Stimulated activated CD4-positive, alpha-beta T cell treated with anti-CD3 and anti-CD28 coated beads, Interleukin-1b, Interleukin-23, amount 100 ng/mL, for 4 hours (primary cell): ENCODE measurements at places on chromosomes 2 and 18.

- no peak for DNase-seq
Observed at GRCh38 chr2:12259493-12259892, 457.2 kb upstream of the TRIB2 start.

DNA sequence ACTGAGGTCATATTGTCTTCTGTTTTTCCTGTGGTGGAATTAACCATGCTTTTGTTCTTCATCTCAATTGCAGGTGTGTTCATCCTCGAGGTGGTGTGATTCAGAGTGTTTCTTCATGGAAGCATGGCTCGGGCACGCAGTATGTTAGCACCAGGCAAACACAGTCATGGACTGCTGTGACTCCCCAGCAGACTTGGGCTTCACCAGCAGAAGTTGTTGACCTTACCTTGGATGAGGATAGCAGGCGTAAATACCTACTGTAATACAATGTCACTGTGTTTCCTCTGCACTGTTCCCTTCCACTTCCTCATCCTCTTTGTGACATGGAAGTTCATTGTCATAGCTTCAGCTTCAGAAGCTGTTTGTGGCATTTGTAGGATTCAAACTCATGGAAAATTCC, 158.7 kb downstream of the HAUS1 start:
- no peak for DNase-seq

DNA sequence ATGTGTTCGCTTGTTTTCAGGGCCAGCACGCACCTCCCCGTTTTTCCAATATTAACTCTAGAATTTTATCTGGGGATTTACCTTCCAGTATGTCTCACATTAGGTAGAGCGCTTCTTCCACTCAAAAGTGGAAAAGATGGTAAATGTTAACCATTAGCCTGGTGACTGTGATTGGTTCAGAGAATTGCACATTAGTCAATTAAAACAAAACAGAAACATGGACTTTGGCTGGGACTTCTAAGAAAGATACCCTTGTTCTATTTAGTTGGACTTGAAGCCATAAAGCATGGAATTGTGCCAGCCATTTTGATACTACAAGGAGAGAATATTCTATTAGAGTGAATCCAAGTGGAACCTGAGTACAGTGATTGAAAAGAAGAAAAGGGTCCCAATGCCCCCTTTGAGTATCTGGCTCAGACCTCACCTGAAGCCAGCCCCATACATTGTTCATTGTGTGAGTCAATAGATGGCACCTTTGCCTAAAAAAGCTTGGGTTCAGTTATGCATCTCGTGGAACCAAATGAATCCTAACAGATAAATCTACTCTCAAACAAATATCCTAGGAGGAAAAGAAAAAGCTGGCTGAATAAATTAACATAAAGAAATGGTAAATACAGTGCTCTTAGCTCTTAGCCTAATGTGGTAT, 354.3 kb downstream of the IRS1 start:
- no peak for DNase-seq

DNA sequence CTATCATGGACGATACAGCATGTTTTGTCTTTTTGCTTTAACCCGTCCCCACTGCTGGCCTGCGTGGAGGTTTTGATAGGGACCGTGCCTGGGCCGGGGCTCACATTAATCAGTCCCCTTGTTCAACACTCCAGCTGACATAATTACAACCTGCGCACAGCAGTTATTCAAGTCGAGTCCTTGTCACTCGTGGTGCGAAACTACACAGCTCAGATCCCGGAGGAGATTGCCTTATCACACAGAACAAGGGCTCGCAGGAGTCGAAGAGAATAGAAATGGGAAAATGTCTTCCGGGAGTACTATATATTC, 304.4 kb downstream of the ZNF407 start:
- DNase-seq = no peak

DNA sequence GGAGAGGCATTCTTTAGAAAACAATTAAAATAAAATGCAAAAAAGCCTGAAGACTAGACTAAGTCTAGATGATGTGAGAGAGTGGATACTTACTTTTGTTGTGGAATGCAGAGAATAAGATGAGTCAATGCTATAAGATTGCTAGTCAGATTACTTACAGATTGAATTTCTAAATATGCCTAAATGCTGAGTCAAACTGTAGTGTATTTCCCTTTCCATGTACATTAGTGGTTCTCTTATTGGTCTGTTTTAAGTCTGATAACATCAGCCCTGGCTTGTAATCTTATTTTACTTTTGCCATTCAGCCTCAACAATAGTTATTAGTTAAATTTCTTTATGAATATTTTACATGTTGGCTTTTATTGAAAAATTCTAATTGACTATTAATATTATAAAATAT, 702.7 kb downstream of the SOCS6 start:
- DNase-seq = no peak

GRCh38 chr2:231429152-231429551, 33.6 kb downstream of the B3GNT7 start:
- no peak for DNase-seq

- no peak for DNase-seq
Observed at GRCh38 chr2:150280231-150280630, 207.2 kb downstream of the RND3 start.

DNA sequence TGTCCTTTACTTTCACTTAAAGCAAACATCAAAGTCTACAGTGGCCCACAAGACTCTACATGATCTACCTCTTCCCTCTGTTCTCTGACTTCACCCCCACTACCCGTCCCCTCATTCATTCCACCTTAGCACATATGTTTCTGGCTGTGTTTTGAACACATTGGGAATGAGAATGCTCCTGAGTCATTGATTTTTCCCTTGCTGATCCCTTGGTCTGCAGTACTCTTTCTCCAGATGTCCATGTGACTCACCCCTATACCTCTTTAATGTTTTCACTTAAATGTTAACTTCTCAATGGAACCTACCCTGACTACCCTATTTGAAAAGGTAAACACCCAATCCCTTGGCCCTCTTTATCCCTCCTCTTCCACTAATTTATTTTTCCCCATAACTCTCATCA, 30.7 kb upstream of the FRZB start:
- no peak for DNase-seq
